ENCODE measurements at places on chromosomes 4 and X. TPM values are rescaled to one million over a fixed set of nuclear protein-coding genes. Genes with fewer than 3 reads are reported as not detected.

DNA sequence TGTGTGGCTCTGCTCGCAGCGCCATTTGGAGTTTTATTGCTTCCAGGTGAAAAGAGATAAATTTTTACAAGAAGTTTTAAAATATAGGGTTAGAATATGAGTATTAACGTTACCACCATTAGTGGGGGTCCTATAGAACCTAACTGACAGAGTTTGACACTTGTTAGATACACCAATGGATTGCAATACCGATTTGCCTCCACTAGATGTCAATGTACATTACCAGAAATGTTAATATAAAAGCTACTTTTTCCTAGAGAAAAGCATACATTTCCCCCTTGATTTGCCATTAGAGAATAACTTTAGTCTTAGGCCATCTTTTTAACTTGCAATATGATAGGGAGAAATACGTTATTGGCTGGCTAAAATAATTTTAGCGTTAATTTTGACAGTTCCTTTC lies 108.4 kb downstream of the LINC00632 start:
- peak; percentile 14 for DNase-seq

The SERTM2 gene
- 1.3 TPM for total RNA-seq

- DNase-seq, result no peak
Measured at GRCh38 chr4:41396214-41396613, 139.5 kb downstream of the UCHL1 start.

GRCh38 chrX:109774706-109775105 lies 41.6 kb upstream of the ACSL4 start:
- DNase-seq, result peak; percentile 78

- DNase-seq, result no peak
Measured at GRCh38 chrX:68646421-68646820, 1.0 kb upstream of the STARD8 start.

GRCh38 chrX:12945494-12945893 lies 29.4 kb upstream of the TMSB4X start:
- DNase-seq, result no peak

DNA sequence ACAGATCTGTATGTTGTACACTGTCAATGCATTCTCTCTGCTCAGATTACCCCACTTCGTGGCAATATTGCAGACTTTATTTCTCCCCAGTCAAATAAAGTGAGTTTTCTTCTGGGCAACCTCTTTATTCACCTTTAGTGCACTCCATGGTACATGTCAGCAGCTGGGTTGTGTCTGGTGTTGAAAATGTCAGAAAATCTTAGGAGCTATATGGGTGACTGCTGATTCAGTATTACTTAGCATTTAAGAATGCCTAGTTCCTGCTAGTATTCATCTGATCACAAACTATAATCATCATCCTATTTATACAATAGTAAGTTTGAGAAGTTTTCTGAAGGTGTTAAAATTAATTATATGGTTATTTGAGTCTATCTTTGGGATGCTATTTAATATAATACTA lies 112.5 kb downstream of the CFAP299 start:
- DNase-seq, result no peak

- DNase-seq, result no peak
Measured at GRCh38 chr4:8026453-8026852, 86.8 kb upstream of the AFAP1 start.

The NAP1L2 gene
- under 0.01 TPM for total RNA-seq

The HEPH gene
- total RNA-seq, result 1.3 TPM

DNA sequence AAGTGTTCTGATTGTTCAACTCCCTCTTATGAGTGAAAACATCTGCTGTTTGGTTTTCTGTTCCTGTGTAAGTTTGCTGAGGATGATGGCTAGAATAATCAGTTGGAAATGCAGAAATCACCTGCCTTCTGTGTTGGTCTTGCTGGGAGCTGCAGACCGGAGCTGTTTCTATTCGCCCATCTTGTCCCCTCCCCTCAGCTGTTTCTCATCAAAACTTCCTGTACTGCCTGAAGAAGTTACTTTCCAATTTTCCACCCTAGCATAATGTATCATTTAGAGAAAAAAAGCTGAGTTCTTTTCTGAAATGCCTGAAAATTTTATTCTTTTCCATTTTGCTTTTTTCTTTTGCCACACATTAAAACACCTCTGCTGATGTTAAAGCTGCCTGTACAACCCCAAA lies 167.6 kb downstream of the TEX13A start:
- DNase-seq, result no peak

DNA sequence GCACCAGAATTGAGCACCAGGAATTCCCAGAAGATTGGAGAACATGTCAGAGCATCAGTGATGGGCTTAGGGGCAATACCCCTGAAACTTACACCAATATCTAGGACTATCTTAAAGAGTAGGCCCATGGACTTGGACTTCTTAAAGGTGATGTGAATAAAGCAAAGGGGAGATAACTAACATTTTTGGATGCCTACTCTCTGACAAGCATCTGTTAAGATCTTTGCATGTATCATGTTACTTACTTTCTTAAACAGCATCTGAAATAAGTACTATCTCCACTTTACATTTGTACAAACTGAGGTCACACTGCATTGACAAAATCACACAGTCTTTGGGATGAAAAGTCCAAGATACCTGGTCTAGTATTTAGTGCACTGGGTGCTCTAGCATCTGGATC lies 258.6 kb upstream of the ARSJ start:
- DNase-seq, result no peak

The HSFX4 gene
- total RNA-seq, result not detected

- no peak for DNase-seq
Measured at GRCh38 chr4:6619116-6619465, 21.4 kb upstream of the MRFAP1 start.

The CSAG1 gene
- total RNA-seq, result not detected

- DNase-seq, result peak; percentile 14
Measured at GRCh38 chrX:9110808-9111207, 76.9 kb upstream of the FAM9B start.

DNA sequence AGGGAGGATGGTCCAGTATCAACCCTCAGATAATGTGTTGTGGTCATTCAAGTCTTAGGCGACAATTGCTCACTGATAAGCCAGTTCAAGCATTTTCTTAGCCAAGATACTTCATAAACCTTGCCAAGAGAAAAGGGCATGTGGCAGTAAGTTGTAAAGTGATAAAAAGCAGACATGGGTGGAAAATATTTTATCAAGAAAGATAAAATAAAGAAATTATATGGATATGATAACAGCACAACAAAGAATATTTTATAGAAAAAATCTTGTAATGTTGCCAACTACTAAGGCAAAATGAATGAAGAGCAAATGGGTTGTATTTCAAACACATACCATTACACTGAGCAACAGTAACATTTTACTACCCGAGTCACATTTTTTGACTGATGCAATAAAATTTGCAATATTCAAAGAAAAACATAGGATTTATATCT lies 217.4 kb upstream of the PITX2 start:
- peak; percentile 71 for DNase-seq

DNA sequence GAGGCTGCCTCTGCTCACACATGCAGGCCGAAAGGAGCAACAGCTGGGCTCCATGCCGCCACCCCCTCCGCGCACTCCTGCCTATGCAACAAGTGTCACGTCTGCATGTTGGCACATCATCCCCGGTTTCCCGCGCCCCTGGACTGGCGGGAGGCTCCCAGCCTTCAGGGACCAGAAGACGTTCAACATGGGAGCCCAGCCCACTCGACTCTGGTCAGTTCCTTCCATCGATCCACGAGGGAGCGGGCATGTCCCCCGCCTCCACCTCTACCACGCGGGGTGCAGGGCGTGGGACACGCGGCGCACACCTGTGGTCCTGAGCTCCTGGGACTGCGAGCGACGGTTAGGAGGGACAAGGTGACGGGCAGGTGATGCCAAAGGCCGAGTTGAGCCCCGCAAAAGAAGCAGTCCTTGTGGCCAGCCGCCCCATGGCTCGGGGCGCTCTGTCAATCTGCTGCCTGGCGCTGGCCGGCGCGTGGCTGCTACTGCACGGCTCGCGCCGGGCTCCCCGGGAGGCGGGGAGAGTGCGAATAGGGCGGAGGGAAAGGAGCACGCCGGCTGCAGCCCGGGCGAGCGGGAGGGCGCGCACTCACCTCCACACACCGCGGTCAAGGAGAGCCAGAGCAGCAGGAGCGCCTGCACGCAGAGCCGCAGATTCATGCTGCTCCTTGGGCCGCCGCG lies 645 bp downstream of the APLN start:
- DNase-seq, result no peak

DNA sequence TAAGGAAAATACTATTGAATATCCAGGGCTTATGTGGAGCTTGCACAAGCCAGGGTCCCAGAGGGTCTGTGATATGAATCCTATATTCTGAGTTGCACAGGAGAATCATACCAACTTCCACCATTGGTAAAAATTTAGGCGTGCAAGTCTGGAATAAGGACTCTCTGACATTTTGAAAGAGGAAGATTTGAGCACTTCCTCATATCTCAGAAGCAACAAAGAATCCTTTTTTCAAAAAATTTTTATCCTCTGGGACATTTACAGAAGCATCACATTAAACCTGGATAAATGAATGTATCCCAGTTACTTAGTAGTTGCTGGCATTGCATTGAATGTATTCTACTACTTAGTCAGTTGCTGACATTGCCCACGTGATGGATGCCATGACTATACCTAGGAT lies 24.2 kb upstream of the CAMK2D start:
- DNase-seq, result no peak

GRCh38 chr4:111268769-111269414 lies 646.0 kb upstream of the PITX2 start:
- peak; percentile 39 for DNase-seq

- no peak for DNase-seq
Measured at GRCh38 chr4:7389719-7390118, 45.0 kb downstream of the PSAPL1 start.

DNA sequence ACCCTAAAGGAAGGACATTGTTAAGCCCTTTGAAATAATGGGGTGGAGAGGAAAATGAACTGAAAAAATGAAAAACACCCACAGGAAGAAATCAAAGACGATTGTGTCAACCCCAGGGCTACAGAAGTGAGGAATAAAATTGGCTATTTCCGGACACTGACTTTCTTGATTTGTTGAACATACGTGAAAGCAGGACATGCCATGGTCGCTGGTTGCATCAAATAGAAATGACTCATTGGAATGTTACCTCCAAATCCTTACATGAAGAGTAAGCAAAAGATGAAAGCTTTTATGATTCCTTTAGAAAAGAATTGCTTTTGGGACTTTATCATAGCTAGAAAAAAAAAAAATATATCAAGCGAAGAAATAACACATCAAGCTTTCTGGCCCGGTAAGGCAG lies 75.3 kb downstream of the DCUN1D4 start:
- DNase-seq, result no peak

GRCh38 chr4:167233685-167234315 lies 494 bp downstream of the SPOCK3 start:
- DNase-seq, result no peak

GRCh38 chr4:67701517-67701850 lies 529 bp upstream of the UBA6 start:
- DNase-seq, result no peak

The SSX1 gene
- total RNA-seq, result not detected

DNA sequence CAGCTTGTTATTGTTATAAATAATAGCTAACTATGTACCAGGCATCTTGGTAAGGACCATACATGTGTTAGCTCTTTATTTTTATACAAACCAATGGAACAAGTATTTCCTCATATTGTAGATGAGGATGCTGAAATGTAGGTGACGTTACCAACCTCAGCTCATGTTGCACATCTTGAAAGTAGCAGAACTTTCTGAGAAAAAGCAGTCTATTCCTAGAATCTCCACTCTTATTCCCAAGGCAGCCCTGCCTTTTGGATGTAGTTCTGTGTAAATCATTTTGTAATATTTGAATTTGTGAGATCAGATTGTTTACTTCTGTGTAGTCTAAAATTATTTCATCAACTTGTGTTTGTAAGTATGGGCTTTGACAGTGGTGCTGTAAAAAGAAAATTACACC lies 5.3 kb downstream of the FHDC1 start:
- DNase-seq, result no peak

The TNIP2 gene
- total RNA-seq, result 41.9 TPM

DNA sequence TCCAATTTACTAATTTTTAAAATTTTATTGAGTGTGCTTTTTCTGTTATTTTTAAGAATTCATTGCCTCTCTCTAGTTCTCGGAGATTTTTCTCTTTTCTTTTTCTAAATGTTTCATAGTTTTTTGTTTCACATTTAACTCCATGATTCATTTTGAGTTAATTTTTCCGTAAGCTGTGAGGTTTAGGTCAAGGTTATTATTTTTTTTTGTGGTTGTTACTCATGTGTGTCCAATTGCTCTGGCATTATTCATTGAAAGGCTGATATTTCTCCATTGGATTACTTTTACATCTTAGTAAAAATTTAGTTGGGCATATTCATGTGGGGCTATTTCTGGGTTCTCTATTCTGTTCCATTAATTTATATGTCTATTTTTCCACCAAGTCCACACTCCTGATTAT lies 220.8 kb downstream of the MID1IP1 start:
- DNase-seq, result no peak

The TRIM75 gene
- total RNA-seq, result 0.32 TPM

GRCh38 chr4:55864577-55865223 lies 11.3 kb downstream of the EXOC1 start:
- DNase-seq, result no peak

GRCh38 chrX:46628460-46629371 lies 55.2 kb downstream of the CHST7 start:
- DNase-seq, result peak; percentile 60

DNA sequence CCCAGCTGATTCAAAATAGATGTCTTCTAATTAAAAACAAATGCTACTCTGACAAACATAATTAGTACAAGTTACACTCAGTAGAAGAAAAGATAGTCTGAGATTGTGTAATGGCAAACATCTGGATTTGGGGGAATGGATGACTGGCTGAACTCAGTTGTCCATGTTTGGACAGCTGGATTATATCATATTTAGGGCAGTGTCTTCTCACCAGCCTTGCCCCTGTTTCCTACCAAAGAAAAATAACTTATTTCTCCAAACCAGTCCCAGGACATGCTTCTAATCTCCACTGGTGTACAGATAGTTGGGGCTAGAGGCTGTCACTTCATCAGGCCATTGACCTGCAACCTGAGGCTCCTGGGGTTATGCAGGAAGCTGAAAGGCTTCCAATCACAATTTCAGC lies 237.3 kb downstream of the USP46 start:
- DNase-seq, result peak; percentile 37

The SSX3 gene
- not detected for total RNA-seq

The IQCM gene
- total RNA-seq, result not detected

DNA sequence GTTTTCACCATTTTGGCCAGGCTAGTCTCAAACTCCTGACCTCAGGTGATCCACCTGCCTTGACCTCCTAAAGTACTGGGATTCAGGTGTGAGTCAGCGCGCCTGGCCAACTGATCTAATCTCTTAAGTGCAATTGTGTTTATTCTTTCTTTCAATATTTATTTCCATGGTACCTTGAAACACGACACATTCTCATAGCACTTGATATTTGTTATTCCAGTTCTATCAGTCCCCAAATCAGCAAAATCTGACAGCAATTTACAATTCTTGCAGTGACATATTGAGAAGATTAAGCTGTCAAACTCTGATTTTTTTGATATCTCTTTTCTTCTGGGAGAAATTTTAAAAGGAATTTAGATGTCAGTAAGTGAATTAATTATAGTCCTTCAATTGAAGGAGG lies 218.1 kb upstream of the FAT4 start:
- no peak for DNase-seq

Measured in fibroblast of villous mesenchyme (primary cell).